ENCODE measurements at places on chromosomes 3 and 15.

DNA sequence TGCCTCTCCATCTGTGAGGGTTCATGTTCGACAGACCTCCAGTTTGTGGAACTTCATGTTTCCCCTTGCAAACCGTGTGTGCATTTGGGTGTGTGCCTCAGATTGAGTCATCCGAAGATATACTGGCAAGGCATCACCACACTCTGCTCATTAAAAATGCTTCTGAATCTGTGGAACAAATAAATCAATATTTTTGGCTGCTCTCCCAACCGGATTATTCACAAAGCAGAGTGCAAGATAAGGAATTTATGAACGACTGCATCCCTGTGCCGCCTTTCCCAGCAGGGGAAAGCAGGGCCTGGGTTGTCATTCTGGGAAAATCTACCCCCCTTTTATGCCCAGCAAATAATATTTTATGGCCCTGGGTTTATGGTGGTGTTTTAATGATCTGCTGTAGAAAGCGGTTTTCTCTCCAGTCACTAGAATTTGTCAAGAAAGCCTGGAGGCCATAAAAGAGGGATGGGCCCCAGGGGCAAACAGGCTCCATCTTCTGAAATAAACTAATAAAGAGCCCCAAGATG lies 4.2 kb upstream of the WNT5A start:
- DNase-seq, result no peak

- DNase-seq, result no peak
Observed at GRCh38 chr15:71999807-72000206, 118.1 kb downstream of the MYO9A start.

DNA sequence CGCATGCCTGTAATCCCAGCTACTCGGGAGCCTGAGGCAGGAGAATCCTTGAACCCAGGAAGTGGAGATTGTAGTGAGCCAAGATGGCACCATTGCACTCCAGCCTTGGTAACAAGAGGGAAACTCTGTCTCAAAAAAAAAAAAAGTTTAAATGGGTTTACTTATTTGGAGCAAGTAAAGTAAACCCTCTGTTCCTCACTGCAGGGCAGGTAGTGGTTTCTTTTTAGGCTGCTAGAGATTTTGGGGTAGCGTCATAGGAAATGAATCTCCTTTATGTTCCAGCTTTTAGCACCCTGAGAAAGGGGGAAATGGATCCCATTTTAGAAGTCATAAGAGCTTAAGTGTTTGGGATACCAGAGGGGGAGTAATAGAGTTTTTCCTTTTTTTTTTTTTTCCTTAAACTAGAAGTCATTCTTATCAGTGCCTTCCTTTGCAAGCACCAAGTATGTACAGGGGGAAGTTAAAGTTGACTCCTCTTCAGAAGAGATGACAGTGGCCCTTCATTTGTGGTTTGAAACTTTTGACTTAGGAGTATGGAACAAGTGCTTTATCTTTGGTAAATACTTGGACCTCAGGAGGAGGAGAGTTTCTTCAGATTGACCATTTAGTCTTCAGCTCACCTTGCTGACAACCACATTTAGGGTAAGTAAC lies 8.0 kb downstream of the PXK start:
- no peak for DNase-seq

DNA sequence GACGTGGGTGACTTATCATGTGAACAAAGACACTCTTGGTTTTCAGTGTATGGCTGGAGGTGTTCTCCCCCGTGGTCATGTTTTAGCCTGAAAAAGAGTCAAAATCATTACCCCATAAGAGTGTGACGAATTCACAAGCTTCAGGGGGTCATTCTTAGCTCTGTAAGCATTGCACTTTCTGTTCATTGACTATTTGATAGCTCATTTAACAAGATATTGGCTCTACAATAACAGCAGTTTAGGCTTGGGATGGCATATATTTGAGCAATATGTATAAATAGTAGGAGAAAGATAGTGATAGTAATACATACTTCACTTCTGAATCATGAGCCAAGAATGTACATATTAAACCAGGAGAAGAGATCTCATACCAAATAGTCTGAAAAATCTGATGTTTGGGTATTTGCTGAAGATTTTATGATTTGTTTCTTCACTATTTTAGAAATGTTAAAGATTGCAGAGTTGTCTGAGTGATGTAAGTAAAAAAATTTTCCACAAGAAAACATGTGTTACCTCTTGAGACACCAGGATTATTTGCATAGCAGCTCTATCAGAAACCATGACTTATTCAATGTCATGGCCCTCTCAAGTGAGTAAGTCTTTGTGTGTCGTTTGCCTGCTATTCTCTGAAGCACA lies 996.0 kb downstream of the OTOL1 start:
- DNase-seq, result peak; percentile 24

GRCh38 chr3:195131176-195131575 lies 139.8 kb downstream of the XXYLT1 start:
- DNase-seq, result no peak

DNA sequence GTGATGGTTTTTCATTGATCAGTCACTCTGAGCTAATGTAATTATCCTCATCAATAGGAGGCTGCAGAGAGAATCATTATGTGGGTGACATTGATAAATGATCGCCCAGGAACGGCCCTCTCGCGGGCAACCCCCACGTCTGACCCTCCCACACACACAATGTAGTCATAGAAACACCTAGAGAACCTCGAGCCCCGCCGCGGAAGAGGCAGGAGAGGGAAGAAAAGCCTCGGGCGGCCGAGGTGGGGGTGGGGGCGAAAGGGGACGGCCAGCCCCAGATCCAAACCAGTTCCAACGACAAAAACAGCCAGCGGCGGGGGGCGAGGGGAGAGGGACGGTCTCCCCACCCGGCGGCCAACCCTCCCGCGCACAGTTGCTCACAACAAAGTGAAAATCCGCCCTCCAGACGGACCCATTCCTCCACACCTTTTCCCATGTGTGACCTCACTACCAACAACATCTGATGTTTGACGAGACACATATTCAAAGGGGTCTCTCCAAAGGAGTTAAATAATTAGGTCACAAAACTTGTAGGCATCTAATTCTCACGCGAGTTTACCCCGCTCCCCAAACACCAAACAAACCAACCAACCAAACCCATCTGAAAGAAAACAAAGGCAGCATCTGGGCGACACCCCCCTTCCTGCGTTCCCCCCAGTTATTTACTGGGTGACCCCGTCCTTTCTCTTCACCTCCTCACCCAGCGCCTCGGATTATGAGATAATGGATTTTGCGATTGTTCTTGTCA lies 213.0 kb downstream of the MEIS2 start:
- no peak for DNase-seq

DNA sequence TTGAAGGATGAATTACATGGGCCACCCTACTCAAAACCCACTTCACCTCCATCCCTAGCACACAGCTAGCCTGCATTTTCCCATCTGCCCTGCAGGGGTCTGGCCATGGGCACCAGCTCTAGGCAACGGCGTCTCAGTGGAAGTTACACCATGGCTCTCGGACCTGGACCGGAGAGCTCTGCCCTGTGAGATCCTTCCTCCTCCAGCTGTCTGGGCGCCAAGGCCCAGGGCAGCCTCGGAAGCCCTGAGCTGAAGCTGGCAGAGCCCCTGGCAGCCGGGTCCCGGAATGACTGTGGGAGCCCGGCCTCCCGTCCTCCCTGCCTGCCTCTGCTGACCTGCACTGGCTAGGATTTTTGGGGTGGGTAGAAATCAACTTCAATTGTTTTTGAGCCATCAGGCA lies 98.9 kb downstream of the CHSY1 start:
- peak; percentile 8 for DNase-seq

GRCh38 chr15:88440021-88440420 lies 27.2 kb downstream of the MRPL46 start:
- peak; percentile 57 for DNase-seq

DNA sequence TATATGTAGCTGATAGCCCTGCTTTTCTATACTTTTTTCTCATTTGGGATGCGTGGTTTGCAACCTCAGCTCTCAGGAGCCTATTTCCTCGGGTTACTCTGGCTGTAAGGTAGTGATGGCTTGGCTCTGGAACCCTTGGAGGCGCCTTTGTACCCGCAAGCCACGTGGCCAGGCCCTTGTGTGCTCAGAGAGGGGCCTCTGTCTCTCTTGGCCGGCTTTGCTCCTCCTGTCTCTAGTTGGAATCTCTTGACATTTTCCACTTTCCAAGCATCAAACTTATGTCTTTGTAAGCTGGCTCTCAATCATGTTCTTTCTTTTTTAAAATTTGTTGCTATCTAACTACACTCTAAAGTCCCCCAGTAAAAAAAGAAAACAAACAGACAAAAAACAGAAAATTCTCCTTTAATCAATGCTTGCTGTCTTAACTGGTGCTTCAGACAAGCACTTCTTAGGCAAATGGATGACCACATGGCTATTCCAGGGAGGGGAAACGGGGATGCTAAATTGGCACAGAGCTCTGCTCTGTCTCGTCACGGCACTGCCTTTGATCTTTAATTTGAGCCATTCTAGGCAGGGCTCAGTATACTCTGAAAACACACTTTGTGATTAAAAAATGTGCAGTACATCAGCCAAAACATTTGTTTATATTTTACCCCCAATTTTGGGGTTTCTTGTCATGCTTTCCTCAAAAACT lies 180.4 kb upstream of the NR2E3 start:
- DNase-seq, result no peak

DNA sequence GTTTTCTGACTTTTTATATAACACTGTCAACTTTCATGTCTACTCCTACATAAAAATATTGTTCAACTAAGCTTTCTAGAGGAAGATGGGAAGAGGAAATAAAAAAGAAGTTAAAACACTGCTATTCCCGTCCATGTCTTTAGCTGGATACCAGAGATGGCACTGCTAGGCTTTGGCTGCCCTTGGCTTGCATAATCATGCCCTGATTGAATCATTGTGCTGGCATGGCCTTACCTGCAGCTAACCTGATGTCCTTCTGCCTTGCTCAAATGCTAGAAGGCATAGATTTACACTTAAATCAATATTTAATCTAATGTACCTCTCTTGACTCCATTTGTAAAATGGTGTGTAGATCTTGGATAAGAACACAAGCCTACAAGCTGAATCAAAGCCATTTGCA lies 539.7 kb upstream of the IL12A start:
- no peak for DNase-seq

DNA sequence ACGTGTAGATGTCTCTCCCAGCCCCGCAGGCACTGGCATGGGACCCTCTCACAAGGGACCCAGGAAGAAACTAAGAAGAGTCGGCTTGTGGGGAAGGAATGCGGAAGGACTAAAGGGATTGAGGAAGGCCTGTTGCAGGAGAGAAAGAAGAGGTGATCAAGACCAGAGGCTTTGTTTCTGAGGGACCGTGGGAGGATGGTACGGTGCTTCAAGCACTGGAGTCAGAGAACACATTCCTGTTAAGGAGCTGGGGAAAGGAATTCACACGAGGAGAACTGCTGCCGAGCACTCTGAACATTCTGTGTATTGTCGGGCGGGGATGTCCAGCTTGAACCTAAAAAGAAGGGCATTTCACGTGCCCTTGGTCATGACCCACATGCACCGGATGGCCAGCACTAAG lies 91.4 kb downstream of the TAMM41 start:
- no peak for DNase-seq

DNA sequence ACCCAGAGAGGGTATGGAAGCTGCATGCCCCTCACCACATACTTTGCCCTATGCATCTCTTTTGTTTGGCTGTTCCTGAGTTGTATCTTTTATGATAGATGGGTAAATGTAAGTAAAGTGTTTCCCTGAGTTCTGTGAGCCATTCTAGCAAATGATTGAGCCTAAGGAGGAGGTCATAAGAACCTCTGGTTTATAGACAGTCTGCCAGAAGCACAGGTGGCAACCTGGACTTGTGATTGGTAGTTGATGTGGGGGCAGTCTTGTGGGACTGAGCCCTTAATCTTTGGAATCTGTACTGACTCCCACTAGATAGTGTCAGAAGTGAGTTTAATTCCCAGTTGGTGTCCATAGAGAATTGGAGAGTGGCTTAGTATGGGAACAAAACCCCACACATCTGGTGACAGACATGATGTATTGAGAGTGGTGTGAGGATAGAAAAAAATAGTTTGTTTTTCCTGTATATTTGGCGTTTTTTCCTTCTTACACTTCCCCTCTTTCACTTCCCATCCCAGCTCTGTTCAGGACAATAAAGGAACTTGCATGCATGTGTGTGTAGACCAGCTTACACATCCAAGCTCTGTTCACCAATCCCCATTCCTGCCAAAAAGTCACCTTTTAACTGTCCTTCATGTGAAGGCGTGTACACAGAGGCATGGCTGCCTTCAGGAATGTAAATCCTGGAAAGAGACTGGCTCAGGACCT lies 38.1 kb upstream of the SPPL2A start:
- DNase-seq, result no peak
